ENCODE measurements at places on chromosomes 4 and X.

GRCh38 chrX:110406822-110407221 is 48.2 kb downstream of the RTL9 start:
- no peak for DNase-seq

DNA sequence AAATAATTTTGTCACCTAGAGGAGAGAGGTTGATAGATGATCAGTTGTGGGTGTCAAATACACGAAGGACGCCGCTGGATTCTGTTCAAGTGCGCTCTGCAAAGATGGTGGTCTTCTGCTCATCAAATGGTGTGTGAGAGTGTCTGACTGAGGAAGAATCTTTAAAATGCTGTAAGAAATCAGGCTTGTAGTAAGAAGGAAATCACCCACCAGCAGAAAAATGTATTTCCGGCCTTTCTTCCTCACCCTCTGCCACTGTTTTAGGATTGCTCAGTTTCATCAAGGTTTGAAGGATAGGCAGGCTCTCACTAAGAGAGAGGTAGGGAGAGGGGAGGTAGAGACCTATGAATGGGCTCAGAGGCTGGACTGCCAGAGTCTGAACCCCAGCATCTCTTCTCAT is 28.7 kb downstream of the RHOH start:
- DNase-seq, result no peak

DNA sequence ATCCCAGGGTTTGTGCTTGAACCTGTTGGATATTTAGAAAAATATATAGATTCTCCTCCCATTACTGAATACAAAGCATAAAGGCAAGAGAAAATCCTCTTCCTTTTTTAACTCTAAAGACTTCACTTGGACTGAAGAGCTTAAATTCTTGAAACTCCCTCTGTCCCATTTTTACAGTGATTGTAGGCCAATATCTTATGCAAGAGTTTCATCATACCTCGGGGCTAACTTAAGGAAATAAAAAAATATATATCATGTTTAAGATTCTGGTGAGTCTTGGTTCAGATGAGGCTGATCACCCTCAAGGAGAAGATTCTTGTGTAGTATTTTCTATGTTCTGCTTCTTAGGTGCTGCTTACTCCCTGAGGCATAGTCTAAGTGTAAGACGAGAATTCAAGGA is 1449.6 kb downstream of the C4orf33 start:
- DNase-seq, result no peak

- DNase-seq, result no peak
These were observed 153.0 kb upstream of the TENM3 start for GRCh38 chr4:182090186-182090585.

GRCh38 chrX:112941209-112941837 is 100.7 kb upstream of the AMOT start:
- DNase-seq, result no peak

DNA sequence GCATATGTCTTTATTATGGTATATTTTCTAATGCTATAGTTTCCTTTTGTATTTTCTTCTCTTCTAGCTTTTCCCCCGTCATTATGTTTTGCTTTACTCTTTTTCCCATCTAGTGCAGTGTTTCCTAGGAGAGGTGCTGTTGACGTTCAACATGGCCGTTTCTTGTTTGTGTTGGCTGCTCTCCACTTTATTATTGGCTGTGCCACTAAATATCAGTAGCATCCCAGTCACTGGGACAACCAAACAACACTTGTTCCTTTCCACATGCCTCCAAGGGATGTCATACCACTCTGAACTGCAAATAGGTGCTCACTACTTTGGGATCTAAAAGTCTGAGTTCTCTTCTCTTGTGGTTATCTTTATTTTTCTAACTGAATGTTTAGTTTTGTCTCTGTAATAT is 26.5 kb downstream of the GBA3 start:
- DNase-seq, result no peak

GRCh38 chrX:43165343-43165920 is 387.5 kb upstream of the PPP1R2C start:
- DNase-seq, result no peak

DNA sequence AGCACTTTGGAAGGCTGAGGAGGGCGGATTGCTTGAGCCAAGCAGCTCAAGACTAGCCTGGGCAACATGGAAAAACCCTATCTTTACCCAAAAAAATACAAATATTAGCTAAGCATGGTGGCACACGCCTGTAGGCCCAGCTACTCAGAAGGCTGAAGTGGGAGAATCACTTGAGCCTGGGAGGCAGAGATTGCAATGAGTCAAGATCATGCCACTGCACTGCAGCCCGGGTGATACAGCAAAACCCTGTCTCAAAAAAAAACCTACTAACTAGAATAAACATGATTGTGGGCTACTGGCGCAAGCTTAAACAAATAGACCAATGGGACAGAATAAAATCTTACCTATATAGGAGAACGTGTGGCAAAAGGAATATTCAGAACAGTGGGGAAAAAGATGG is 7.3 kb downstream of the CDKL2 start:
- no peak for DNase-seq

DNA sequence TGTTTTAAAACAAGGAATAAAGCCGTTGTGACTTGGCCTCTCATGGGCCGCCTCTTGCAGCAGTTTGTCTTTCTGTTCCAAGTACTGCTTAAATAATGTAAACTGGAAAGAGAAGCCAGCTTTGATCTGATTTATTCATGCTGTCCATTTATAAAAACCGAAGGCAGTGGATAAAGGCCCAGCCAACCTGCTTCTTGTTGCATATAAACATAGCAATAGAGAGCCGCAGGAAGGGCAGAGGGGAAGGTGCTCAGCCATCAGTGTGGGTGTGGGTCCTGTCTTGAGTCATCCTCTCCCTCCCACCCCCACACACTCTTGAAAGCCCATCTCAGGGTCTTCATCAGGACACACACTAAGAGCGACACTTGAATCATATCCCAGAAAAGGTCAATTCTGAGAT is 187.9 kb upstream of the FAM9B start:
- DNase-seq, result no peak

Data from iris pigment epithelial cell (primary cell).